SJSA1 (cell line): ENCODE measurements at places on chromosomes 11 and 22. TPM values are rescaled to one million over a fixed set of nuclear protein-coding genes. Genes with fewer than 3 reads are reported as not detected.

- peaks cover 4% of the 10 kb centered on the region for H3K36me3 ChIP-seq
- H3K27ac ChIP-seq, result no peak overlapping the region
- no peak overlapping the region for H3K4me3 ChIP-seq
- no peaks in the 10 kb centered on the region for H3K27me3 ChIP-seq
- H3K4me1 ChIP-seq, result no peaks in the 10 kb centered on the region
These were observed 48.4 kb downstream of the DDX10 start for GRCh38 chr11:108713076-108713790.

The NRGN gene
- 2.9 and 5.2 TPM in 2 replicates for total RNA-seq

DNA sequence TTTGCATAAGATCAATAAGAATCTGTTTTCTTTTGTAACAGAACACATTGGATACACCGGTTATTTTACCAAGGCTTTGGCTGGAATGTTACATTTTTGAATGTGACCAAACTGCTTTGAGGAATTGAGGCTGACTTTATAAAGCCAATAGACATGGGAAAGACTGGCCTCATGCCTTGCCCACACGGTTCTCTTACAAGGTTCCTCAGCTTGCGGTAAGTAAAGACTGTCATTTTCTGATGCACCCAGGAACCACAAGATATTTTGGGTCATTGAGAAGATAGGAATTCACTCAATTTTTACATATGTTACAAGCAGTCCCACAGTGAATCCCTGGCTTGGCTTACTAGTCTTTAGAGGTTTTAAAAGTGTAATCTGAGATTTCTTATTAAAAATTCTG lies 23.9 kb downstream of the OR10A6 start:
- no peak overlapping the region for H3K4me3 ChIP-seq
- peaks cover 21% of the 10 kb centered on the region for H3K4me1 ChIP-seq
- no peaks in the 10 kb centered on the region for H3K36me3 ChIP-seq

The ADAMTS15 gene
- total RNA-seq, result 1.2 and 1.3 TPM in 2 replicates

- H3K36me3 ChIP-seq, result no peaks in the 10 kb centered on the region
- no peaks in the 10 kb centered on the region for H3K4me1 ChIP-seq
- no peak overlapping the region for H3K27ac ChIP-seq
- H3K4me3 ChIP-seq, result no peak overlapping the region
- no peak for DNase-seq
These were observed 26.3 kb downstream of the MAP6 start for GRCh38 chr11:75642402-75643113.

The C22orf31 gene
- not detected in 2 replicates for total RNA-seq

DNA sequence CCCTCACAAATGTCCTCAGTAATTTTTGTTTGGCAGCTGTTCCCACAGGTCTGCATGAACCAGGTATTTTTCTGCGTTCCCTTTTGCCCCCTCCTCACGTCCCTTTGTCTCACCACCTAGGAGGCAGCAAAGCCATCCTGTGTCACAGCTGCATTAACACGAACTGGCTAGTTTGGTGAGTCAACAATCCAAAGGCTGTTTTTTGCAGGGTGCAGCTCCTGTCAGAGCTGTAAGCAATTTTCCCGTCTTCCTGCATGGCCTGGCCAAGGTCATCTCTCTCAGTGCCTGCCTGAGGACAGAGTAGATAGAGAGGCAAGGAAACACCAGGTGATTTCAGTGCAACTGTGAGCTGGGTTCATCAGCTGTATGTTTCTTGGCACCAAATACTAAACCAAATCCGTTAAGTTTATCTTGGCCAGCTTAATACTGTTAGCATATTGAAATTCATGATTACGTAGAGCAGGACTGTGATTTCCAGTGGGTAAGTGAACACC lies 20.6 kb upstream of the VSIG10L2 start:
- no peaks in the 10 kb centered on the region for H3K4me1 ChIP-seq
- no peaks in the 10 kb centered on the region for H3K36me3 ChIP-seq
- DNase-seq, result no peak
- H3K4me3 ChIP-seq, result no peak overlapping the region
- H3K27ac ChIP-seq, result no peak overlapping the region
- no peaks in the 10 kb centered on the region for H3K27me3 ChIP-seq

- no peaks in the 10 kb centered on the region for H3K27me3 ChIP-seq
- no peaks in the 10 kb centered on the region for H3K36me3 ChIP-seq
- no peak overlapping the region for H3K4me3 ChIP-seq
- H3K4me1 ChIP-seq, result peaks cover 4% of the 10 kb centered on the region
- H3K27ac ChIP-seq, result no peak overlapping the region
These were observed 157.7 kb downstream of the ADAMTS15 start for GRCh38 chr11:130606178-130606577.

- H3K4me3 ChIP-seq, result no peak overlapping the region
- H3K36me3 ChIP-seq, result peaks cover 25% of the 10 kb centered on the region
- no peaks in the 10 kb centered on the region for H3K27me3 ChIP-seq
- peak overlapping the region; percentile 72 for H3K27ac ChIP-seq
- DNase-seq, result peak; percentile 58
- peaks cover 51% of the 10 kb centered on the region for H3K4me1 ChIP-seq
These were observed 56.4 kb downstream of the PARVA start for GRCh38 chr11:12433571-12434324.

DNA sequence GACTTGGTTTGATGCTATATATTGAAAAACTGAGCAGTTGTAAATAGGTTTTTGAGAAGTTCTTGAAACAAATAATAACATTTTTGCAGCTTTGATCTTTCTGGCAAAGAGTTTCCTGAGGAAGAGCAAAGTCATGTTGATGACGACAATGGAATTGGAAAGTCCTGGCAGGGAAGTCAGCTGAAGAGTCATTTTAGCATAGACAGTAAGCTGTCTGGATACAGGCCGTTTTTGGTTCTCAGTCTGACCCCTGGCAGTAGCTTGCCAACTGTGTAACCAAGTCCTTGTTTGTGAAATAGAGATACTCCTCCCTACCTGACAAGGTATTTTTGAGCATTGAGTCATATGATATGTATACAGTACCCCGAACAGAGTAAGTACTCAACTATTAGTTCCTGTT lies 193.3 kb downstream of the C11orf91 start:
- H3K4me1 ChIP-seq, result no peaks in the 10 kb centered on the region
- H3K36me3 ChIP-seq, result no peaks in the 10 kb centered on the region
- 0 out of 2 replicates have a peak, but pooled peaks cover 13% of the 10 kb centered on the region for H3K27me3 ChIP-seq
- no peak for DNase-seq
- H3K27ac ChIP-seq, result no peak overlapping the region
- no peak overlapping the region for H3K4me3 ChIP-seq

The PDE2A gene
- not detected in 2 replicates for total RNA-seq
